ENCODE measurements at places on chromosomes 11 and 22.
A peak's percentile ranks its signal among the peaks of the same experiment; 100 is the strongest.

DNA sequence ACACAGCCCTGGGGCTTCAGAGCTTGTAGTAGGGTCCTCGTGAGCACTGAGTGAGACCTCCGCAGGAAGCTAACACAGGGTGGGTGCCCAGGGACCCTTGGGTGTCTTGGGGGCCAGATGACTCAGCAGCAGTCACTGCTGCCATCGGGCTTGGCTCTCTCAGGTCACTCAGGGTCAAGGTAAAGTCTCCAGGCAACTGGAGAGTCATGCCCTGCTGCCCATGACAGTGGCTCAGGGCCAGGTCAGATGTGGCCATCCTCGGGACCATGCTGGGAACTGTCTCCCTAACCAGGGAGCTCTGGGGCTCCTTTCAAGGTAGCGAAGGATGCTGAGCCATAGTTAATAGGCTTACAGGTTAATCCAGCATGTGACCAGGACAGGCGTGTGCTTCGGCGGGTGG lies 44.4 kb upstream of the SLC22A12 start:
- no peak for DNase-seq

DNA sequence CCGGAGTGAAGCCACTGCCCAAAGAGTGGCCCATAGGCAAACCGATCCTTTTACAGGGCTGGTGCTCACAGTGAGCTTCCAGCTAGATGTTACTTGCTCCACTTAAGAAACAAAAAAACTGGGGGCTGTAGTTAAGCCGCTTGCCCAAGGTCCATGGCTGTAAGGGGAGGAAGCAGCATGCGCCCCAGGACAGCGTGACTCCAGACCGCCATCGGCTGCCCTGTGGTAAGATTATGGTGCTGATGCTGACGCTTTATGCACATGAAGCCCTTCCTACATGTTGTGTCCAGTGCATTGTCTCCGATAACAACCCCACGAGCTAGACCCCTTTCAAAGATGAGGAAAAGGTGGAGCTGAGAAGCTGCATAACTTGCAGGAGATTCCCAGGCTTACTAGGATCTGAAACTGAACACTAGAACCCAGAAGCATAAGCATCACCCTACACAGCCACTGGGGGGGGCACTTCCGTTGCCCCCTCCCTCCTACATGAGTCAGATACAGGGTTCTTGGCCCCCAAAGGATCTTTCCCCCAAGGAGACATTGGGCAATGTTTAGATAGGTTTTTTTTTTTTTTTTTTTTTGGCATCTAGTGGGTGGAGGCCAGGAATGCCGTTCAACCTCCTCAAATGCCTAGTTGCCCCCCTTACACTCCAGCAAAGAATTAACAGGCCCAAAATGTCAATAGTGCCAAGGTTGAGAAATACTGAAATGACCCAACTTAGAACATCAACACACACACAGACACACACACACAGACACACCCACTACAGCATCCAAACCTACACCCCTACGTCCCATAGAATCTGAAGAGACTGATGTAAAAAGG lies 53.9 kb downstream of the MN1 start:
- no peak for DNase-seq

GRCh38 chr11:130427581-130428315 lies 661 bp downstream of the ADAMTS8 start:
- peak; percentile 71 for DNase-seq

DNA sequence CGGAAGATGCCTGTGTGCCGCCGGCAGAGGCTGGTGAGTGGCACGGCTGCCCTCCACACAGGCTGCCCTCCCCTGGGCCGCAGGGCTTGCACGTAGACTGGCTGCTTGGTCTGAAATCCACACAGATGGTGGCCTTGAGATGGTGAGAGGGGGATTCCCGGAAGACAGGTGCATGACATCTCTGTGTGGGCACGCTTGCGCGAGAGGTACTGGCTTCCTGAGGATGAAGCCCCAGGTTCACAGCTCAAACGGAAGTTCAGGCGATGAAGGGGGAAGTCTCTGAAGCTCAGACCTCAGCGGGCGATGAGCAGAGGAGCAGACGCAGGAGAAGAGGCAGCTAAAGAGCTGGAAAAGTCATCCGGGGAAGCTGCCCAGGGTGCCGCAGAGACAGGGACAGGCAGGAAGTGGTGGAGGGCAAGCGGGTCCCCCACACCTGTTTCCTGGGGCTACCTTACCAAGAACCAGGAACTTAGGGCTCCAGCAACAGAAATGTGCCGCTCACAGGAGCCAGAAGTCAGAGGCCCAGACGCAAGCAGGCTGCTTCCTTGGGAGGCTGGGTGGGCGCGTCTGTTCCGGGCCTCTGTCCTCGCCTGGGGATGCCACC lies 7.2 kb downstream of the CRELD2 start:
- DNase-seq = no peak

DNA sequence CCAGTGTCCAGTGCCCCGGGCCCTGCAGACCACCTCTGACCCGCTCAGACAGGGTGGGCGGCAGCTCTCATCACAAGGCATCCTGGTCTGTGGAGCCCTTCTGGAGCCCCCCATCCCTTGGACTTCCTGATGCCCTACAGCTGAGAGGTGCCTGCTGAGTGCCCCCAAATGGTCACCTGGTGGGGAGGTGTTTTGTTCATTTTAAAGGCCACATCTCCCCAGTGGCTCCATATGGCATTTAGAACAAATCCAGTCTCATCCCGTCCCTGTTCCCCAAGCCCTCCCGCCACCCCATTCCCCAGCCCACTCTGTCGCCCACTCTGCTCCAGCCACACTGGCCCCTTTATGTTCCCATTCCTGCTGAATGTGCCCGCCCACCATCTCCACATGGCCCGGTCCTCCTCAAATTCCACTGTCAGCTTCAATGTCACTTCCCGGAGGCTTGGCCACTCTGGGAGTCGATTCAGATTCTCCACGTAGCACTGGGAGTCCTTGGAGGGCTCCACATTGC lies 32.8 kb downstream of the OSBPL5 start:
- no peak for DNase-seq

DNA sequence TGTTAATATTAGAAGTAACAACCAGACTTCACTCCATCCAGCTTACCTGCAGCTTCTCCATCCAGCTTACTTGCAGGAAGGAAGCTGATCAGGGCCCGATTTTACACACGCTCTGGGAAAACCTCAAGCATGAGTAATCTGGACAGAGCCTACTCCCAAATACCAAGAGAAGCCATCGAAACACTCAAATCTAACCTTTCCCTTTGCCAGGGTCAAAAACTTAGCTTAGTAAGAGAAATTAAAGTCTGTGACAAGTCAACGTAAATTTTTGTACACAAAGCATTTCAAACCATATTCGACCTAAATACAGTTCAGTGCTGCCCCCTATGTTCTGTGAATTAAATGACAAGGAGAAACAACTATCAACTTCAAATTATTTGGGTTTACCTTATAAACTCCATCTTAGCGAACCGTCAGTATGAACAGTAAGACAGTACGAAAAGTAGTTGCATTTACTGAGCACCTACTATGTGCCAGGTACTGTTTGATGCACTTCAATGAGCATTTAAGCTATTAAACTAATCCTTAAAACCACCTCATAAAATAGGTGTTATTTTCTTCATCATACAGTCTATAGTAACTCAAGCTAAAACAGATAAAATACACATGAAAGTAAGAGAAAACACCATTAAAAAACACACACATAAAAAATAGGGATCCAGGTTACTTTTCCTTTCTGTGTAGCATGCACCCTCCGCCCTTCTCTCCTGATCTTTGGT lies 36.9 kb downstream of the ARFGAP3 start:
- no peak for DNase-seq

DNA sequence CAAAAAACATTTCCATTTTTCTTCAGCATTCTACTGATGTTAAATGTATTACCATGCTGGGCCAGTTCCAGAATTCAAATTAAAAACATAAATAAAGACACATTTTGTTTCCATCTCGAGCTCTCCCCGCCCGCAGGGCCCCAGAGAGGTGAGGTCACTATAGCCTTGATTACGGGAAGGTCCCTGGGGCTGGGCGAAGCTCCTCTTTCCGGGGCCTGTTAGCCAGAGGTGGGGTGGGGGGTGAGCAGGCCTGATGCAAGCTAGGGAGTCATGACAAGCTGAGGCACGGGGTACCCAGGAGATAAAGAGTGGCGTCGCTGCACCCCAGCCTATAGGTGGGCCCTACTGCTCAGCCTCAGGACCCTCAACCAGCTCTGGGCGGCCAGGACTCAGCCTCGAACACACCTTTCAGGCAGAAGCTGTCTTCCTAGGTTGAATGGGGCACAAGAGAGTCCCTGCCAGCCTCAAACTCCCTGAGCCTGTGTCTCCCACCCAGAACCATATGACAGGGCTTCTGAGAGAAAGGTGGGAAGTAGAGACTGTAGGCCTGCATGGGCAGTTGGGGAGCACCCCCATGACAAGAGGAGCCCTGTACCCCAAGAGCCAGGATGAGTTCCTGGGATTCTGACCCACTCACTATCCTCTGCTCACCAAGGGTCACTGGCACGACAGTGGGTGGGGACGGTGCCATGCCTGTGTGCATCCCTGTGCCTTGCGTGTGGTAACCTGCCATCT lies 34.8 kb downstream of the KCNQ1OT1 start:
- no peak for DNase-seq

DNA sequence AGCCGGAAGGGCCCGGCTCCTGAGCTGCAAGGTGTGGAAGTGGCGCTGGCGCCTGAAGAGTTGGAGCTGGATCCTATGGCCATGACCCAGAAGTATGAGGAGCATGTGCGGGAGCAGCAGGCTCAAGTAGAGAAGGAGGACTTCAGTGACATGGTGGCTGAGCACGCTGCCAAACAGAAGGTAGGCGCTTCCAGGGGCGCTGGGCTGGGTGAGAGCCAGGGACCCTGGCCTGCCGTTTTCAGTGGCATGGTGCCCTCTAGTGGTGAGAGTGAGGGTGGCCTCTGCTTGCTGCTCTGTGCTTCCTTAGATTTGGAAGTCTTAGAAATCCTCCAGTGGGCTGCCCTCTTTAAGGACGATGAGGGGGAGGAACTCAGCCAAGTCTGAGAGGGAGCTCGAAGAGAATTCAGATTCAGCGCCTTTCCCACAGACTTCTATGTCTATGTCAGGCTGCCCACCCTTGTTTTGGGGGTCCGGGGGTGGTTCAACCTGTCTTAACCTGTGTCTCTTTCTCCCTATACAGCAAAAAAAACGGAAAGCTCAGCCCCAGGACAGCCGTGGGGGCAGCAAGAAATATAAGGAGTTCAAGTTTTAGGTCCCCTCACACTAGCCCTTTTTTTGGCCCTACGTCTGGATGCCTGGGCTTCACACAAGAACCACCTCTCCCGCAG lies 1.8 kb upstream of the PACS1 start:
- peak; percentile 87 for DNase-seq

DNA sequence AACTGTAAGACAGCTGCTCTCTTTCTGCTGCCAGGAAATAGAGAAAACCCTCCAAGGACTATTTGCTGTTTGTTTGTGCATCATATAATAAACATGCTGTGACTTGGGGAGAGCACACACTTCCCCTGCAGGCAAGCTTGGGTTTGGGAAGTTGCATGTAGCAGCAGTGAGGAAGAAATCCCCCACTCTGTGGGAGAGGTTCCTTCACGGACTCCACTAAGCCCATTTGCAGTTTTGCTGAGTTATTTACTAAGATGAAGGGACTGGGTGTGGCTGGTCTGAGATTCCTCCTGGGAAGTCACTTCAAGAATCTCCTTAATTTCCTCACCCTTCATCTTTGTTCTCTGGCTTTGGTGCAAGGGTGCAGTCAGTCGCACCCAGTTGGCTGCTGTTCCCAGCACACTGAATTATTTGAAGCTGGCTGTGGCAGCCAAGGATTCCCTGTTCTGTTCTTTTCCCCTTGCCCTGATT lies 104.9 kb downstream of the ARFGAP2 start:
- peak; percentile 47 for DNase-seq

GRCh38 chr11:6667733-6668374 lies 12.2 kb upstream of the DCHS1 start:
- DNase-seq = no peak

GRCh38 chr22:24424001-24424900 lies 3.1 kb upstream of the ADORA2A start:
- DNase-seq = no peak

DNA sequence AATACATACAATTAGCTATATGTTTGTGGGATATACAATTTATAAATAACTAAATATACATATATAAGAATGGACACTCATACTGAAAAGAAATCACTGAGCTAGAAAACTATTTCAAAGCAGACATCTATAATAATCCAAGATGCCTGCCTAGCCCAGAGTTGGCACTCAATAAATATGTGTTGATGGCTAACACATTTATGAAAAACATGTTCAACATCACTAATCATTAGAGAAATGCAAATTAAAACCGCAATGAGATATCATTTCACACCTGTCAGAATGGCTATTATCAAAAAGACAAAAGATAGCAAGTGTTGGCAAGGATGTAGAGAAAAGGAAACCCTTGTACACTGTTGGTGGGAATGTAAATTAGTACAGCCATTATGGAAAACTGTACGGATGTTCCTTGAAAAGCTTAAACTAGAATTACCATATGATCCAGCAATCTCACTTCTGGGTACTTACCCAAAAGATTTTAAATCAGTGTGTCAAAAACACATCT lies 29.8 kb downstream of the POU2AF1 start:
- no peak for DNase-seq

GRCh38 chr11:76124905-76125770 lies 81.2 kb downstream of the WNT11 start:
- DNase-seq = no peak

GRCh38 chr11:92727123-92727522 lies 242.3 kb upstream of the MTNR1B start:
- no peak for DNase-seq

DNA sequence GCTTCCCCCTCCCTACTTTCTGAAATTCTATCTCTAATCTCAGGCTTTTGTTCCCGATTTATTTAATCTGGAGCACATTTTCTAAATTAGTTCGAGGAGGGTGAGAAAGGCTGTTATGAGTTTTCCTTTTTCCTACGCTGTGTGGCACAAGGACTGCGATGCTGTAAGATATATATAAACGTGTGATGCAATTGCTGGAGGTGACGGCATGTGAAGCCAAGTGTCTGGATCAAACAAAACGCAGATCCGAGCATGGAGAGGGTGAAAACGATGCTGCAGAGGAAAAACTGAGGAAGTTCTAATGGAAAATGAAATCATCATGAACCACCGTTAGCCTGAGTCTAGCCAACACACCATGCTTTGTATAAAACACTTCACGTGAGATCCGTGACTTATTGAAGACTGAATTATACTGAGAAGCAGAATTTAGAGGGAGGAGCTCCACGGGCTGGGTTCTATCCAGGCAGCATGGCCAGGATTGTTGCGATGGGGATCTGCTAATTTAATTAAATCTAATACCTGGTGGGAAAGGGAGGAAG lies 4.4 kb downstream of the PKNOX2 start:
- DNase-seq = no peak

DNA sequence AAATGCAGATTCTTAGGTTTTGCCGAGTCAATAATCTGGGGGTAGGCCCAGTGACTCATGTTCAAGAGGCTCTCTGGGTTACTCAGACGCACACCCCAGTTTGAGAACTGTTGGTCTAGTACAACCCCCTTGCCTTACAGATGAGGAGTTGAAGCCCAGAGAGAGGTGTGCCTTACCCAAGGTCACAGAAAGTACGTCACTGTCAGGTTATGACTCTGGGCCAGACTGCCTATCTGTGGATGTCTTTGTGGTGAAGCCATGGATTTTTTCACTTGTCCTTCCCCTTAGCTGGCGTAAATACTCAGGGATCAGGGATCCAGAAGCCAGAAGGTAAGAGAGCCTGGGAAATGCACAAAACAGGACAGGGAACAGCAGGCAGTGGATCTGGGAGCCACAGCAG lies 25.2 kb upstream of the NECTIN1 start:
- no peak for DNase-seq

- DNase-seq = peak; percentile 37
Measured at GRCh38 chr11:74679513-74679865, 51.7 kb downstream of the CHRDL2 start.

Measured in ecto neural progenitor cell (in vitro differentiated cells).